ENCODE measurements at places on chromosomes 7 and 10.

- DNase-seq, result no peak
Observed at GRCh38 chr7:5779141-5779540, 2.3 kb downstream of the RNF216 start.

DNA sequence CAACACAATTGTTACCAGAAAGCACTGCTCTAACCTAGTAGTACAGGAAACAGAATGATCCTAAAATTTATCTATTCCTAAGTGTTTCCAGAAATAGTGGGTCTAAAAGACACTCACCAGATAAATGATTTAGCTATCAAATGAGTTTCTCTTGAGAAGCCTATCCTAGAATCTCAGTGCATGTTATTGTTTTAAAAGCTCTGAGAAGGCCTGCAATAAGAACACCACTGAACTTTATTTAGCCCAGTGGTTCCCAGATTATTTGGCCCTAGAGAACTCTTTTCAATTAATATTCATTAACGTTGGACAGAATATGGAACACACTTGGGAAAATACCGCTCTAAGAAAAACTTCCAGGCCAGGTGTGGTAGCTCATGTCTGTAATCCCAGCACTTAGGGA is 220.1 kb upstream of the GHITM start:
- DNase-seq, result no peak

DNA sequence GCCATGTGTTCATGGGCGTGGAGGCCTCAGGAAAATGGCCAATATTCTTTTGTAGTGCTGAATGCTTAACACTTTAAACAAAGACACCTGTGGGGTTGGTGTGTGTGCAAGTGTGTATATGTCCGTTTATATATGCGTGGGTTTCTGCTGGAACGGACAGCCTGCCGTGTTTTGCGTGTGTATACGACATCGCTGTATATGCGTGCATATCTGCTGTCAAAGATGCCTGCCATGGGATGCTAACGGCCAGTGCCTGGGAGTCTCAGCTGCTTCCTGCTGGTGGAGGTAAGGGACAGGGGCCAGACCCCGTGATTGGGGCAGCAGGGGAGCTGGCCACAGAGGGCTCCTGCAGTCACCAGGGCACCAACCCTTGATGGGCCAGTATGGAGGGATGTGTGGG is 216.3 kb upstream of the SHH start:
- no peak for DNase-seq

GRCh38 chr7:74233655-74234285 is 20.4 kb downstream of the RFC2 start:
- DNase-seq, result no peak

DNA sequence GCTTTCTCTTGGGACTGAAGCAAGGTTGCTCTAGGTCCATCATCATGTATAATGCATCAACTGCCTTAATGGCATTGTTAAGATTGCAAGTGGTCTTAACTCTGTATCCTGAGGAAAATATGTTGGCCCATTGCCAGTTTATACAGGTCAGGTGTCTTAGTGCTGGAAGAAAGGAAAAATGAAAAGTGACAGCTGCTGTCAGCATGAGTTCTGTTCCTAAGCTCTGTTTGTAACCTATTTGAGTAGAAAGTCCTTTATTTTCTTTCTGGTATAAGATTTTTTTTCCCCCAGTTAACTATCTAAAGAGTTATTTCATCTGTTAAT is 127.2 kb downstream of the SRI start:
- DNase-seq, result no peak

GRCh38 chr10:129328546-129328945 is 138.5 kb upstream of the MGMT start:
- DNase-seq, result no peak

DNA sequence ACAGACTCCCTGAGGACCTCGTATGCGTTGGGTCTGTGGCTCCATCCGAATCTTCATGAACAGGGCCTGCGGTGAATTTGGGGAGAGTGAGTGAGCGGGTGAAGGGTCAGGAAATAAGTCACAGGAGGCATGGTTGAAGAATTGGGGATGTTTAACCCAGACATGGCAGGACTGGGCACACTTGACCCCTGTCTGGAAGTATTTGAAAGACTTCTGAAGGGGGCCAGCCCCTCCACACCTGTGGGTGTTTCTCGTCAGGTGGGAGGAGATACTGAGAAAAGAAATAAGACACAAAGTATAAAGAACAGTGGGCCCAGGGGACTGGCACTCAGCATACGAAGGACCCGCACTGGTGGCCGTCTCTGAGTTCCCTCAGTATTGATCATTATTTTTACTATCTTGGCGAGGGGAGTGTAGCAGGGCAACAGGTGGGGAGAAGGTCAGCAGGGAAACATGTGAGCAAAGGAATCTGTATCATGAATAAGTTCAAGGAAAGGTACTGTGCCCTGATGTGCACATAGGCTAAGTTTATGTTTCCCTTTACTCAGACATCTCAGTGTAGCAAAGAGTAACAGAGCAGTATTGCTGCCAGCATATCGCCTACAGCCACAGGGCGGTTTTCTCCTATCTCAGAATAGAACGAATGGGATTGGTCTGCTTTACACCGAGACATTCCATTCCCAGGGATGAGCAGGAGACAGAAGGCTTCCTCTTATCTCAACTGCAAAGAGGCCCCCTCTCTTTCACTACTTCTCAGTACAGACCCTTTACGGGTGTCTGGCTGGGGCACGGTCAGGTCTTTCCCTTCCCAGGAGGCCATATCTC is 38.2 kb upstream of the PFKFB3 start:
- DNase-seq, result no peak

GRCh38 chr7:50282813-50283605 is 21.5 kb upstream of the IKZF1 start:
- DNase-seq, result no peak

DNA sequence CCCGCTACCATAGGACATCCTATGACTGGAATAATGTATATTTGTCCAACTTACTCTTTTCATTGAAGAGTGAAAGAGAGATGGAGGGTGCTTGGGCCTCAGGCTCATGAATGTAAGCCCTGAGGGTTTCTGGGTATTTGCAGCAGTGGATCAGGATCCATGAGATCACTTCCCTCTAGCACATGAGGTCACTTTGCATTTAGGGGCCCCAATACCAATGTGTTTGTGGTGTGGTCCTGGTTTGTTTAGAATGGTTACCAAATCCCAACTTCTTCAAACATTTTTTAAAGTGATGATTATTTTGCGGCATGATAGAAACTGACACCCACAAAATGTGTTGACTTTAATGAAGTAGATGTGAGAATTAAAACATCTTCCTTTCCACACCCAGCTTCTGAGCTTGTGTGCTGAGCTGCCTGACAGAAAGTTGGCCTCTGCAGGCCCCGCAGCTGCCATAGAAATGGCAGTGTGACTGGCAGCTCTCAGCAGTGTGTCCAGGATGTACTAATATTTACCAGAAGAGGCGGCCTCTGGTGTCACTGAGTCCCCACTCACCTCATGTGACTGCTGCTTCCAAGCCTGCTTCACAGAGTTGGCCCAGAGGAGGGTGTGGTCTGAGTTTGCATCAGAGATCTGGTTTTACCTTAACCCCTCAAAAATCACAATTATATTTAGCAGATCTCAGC is 447.6 kb upstream of the NPVF start:
- no peak for DNase-seq

GRCh38 chr10:131838966-131839742 is 61.7 kb upstream of the PPP2R2D start:
- DNase-seq, result no peak

DNA sequence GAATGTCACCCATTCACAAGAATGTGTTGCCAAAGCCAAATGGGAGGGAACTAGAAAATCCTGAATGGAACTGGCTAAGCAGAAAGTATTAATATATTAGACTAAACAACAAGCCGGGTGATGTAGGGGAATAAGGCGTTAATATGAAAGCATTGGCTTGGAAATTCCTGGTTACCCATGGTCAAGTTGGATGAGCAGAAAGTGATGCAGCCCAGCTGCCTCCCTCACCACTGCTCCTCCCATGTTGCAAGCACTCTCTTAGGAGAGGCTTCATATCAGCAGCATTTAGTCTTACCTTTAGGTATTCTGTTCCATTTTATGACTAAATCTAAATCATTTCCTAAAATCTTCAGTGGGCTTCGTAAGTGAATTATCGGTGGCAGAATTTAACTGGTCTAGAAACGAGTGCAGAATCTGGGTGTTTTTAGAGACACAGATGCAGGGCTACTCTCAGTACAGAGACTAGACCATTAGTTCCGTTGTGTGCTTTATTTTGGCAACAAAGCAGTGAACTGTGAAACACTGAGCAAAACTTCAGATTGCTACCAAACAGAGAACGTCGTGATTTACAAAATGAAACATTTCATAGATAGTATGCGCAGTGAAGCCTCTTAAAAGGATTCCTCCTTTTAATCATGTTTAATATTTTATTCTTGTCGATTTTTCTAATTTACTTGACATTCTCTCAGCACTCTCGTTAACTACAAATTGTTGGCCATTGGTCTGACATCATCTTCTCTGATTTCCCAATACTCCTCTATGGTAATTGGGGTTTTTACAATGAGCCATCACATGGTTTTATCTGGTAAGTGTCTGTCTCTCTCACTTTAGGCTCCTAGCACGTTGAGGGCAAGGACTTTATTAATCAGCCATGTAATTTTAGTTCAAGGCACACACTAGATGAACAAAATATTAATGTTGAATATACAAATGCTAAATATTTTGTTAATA is 22.0 kb upstream of the HGF start:
- DNase-seq, result no peak

GRCh38 chr10:26112532-26112931 is 104.0 kb upstream of the GAD2 start:
- DNase-seq, result no peak

DNA sequence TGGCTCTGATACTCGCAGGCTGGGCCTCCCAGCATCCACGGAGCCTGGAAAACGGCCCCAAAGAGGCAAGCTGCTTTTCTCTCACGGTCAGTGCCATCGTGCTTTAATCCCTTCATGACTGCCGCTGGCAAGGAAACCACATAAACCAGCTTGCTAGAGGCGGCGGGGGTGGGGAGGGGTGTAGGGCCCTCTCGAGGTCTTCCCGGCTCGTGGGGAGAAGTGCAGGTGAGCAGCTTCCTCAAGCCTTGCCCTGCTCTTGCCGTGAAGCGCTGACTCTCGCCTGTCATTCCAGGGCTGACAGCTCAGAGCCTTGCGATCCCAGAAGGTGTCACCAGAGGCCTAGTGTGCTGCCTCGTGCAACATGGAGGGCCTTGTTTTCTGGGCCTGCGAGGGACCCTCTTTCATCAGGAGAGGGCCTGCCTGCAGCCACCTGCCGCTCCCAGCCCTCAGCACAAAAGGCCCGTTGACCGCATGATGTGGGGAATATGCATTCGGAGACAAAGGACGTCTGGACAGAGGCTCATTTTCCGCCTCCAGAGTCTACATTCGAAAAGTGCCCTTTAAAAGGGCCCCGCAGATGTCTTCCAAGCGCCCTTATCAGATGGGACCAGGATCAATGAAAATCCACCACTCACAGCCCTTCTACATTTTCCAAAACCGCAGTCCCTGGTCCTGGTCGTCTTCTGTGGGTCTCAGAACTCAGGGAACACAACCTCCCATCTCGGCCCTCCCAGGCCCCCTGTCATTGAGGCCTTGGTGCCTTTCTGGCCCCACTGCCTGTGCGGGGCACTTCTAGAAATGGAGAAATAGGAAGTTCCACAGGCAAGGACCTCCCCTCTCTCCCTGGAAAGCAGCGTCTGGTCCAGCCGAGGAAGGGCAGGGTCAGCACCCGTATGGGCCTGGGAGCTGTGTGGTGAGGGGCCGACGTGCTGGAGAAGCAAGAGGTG is 58.7 kb downstream of the ZRANB1 start:
- DNase-seq, result no peak

Data from activated CD8-positive, alpha-beta T cell treated with anti-CD3 and anti-CD28 coated beads for 36 hours (primary cell).